ENCODE measurements at places on chromosomes 3 and 15.

DNA sequence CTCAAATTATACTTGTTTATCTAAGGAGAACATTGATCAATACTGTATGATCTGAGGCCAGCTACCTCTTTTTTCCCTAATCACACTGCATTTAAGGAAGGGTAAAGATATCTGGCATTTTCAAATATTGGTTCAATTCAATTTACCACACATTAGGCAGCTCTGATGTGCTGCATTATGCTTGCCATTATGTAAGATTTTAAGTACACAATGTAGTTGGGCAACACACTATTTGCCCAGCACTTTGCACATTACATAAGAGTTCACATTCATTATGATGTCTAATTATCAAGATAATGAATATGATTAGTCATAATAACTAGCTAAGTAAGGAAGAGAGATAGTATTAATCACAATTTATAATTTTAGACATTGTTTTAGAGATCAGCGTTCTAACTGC lies 196.3 kb downstream of the BCHE start:
- no peak for DNase-seq

DNA sequence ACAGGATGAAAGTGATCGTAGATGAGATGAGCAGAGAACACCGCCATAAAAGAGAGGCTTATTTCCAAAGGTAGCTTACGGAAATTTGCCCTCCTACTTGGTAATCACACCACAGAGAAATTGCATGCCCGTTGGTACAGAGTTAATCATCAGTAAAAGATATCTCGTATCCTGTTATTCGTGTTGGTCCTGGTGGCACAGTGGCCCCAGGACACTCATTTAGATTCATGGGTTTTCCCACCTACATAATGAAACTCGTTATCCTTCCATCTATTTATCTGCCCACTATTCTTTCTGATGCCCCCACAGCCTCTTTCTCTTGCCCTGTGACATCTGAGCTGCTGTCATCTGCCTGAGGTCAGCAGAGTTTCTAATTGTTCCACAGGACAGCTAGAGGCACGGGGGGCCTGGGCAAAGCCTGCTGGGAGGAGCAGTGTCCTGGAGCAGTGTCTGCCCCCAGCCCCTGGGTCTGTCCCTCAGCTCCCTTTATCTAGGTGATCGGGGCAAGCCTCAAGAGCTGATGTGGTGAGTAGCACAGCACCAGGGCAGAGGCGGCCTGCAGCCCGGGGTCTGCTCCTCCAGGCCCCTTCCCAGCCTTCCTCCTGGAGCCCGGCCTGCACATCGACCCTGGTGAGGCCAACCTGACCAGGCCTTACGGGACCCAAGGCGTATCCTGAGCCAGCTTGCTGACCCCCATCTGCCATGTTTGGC lies 42.2 kb downstream of the PXYLP1 start:
- DNase-seq: no peak

GRCh38 chr3:126965526-126966080 lies 17.3 kb upstream of the PLXNA1 start:
- DNase-seq: no peak

DNA sequence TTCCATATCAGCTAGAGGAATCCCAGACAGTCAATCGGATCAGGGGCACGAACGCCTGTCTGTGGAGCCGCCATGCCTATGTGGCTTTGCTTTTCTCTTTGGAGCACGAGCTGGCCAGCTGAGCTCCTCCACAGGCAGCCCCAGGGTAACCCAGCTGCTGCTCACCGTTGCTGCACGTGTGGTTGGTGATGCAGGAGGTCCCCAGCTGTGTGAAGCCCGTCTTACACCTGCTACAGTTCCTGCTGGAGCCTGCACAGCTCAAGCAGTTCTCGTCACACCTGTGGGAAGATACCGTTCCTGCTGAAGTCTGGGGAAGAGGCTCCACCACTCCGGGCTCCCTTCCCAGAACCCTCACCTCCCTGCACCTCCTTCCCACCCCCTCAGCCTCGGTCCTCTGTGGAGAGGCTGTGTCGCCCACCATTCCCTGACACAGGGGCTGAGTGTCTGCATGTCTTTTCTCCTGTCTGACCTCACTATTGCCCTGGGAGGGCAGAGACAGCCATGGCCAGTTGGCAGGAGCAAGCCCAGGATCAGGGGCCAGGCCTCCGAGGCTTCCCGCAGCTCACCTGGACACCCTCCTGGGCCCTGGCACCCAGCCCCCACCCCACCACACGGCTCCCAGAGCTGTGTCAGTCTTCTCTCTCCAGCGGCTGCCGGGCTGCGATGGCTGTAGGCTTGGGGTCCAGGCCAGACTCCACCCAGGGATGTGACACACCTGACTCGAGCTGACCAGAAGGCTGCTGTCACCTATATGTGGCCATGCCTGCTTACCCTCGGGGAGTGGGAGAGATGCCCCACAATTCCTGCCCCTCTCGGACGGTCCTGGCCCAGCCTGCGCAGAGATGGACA lies 12.2 kb upstream of the SNRPA1 start:
- DNase-seq: no peak

- no peak for DNase-seq
These were observed 153.8 kb downstream of the RAP2B start for GRCh38 chr3:153315781-153316180.

- no peak for DNase-seq
These were observed 140.1 kb downstream of the ADAMTS17 start for GRCh38 chr15:100201376-100202280.

- no peak for DNase-seq
These were observed 9.6 kb downstream of the NEK11 start for GRCh38 chr3:131036200-131036816.

DNA sequence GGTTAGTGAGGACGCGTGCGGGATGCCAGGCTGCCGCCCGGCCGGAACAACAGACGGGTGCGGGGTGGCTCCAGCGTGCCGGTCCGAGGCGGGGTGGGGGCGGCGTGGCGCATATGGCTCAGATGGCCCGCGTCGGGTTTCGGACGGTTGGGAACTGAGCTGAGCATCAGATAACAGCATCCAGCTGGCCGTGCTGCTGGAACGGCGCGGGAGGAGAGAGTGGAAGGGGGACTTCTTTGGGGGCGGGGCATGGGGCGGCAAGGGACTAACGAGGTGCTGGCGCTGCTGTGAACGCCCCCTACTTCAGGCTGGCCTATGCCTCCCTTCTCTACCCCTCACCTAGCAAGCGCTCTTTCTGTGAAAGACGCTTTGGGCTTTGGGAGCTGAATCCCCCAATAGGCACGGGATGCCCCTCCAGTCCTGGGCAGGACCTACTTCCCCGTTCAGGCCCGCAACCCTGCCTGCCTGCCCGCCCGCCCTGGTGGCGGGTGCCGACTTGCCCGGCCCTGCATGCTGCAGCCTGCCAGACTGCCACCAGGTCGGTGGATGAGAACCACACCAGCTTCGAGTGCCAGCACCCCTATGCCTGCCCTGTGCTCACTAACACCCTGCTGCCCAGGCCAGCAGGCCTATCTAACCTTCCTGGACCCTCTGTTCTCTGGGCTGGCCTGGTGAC lies 542 bp downstream of the INKA1 start:
- peak; percentile 58 for DNase-seq

DNA sequence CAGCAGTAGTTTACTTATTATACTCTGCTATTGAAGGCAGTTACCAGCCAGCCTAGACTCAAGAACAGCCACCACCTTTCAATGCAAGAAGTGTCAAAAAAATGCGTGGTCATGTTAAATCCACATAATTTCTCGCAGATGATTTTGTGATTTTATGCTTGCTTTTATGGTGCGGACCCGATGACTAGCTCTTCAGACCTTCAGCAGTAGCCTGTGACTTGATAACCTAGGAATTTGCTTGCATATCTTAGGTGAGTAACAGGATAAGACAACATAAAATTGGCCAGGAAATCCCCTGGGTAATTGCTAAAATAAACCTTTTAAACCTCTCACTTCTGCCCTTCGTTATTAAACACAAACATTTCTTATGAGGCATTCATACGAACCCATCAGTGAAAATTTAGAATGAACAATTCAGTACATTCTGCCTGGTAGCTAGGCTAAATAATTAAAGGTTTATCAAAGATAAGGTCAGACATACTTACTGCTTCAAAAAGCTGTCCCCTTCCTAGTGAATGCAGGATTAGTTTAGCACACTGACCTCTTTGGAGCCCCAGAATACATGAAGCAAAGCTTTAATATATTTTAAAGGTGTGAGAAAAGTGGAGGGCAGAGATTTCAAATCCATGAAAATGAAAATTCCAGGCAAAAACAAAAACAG lies 798.8 kb downstream of the OTOL1 start:
- DNase-seq: no peak

- DNase-seq: no peak
These were observed 36.2 kb upstream of the CFAP161 start for GRCh38 chr15:81097890-81098280.

DNA sequence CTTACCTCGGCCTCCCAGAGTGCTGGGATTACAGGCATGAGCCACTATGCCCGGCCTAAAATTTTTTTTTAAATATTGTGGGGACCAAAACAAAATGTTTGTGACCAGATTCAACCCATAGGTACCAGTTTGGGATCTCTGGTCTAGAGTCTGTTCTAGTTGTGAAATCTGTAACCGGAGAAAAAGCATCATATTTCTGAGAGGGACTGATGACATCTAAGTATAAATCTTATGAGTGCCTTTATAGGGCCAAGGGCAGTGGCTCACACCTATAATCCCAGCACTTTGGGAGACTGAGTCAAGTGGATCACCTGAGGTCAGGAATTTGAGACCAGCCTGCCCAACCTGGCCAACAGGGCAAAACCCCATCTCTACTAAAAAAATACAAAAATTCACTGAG lies 14.1 kb upstream of the OSBPL11 start:
- DNase-seq: no peak

DNA sequence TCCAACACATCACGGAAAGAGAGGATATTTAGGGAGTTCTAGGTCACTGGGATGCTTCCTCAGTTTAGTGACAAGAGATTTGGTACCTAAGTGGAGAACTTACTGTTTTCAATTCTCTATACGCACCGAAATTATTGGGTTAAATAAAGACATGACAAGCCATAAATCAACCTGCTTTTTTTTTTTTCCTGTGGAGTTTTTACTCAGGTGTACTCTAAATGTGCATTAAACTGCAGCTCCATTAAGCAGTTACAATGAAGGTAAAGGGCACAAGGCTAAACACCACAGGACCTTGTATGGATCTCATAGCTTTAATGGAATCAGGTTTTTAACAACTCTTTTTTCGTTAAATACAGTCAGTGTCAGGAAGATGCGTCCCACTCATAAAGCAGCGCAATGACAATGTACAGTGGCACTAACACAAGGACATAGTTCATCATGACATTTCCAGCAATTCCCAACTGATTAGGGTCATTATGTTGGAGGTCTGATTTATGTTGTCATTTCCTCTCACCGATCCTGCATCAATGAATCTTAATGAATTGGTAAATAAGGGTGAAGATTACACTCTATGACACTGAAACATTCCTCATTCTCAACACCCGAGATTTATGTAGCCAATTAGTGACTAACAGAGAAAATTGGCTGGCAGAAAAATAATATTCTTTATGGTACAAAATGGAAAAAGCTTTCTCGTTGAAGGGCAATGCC lies 355.2 kb downstream of the FOXP1 start:
- DNase-seq: no peak

DNA sequence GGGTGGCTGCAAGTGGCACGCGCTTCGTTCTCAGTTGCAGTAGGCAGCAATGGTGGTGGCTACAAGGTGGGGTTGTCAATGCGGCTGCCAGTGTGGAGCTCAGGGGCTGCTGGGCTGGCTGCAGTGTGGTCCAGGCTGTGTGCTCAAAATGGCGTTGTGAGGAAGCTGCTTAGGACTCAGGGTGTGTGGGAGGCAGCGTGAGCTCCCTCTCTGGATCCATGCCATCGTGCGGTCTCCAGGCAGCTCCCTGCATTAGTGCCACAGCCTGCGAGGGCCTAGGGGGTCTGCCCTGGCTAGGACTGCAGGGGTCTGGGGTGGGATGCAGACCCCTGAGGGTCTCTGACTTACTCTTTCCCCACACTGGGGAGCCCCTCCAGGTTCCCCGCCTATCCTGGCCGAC lies 397.2 kb downstream of the OCA2 start:
- DNase-seq: no peak

GRCh38 chr3:66497985-66498671 lies 2.7 kb downstream of the LRIG1 start:
- no peak for DNase-seq

- DNase-seq: no peak
These were observed 15.7 kb upstream of the RPS27L start for GRCh38 chr15:63172851-63173451.

DNA sequence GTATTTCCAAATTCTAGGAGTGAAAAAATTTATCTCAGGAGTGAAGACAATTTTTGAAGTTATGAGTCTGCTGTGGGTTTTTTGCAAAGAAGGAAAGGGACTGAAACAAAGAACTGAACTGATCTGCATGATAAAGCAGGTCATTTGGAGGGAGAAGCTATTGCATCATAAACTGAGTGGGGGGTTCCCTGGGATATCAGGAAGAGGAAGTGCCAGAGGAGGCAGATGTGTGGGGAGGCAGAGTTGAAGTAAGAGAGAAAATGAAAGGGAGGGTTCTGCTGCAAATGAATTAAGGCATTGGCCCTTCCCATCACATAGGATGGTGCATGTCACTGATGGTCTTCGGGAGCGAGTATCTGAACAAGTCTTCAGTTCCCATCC lies 379.2 kb downstream of the VPS13C start:
- no peak for DNase-seq

- DNase-seq: no peak
These were observed 53.8 kb downstream of the CMSS1 start for GRCh38 chr3:99871231-99872045.

GRCh38 chr3:25648925-25649830 lies 15.5 kb downstream of the TOP2B start:
- no peak for DNase-seq

DNA sequence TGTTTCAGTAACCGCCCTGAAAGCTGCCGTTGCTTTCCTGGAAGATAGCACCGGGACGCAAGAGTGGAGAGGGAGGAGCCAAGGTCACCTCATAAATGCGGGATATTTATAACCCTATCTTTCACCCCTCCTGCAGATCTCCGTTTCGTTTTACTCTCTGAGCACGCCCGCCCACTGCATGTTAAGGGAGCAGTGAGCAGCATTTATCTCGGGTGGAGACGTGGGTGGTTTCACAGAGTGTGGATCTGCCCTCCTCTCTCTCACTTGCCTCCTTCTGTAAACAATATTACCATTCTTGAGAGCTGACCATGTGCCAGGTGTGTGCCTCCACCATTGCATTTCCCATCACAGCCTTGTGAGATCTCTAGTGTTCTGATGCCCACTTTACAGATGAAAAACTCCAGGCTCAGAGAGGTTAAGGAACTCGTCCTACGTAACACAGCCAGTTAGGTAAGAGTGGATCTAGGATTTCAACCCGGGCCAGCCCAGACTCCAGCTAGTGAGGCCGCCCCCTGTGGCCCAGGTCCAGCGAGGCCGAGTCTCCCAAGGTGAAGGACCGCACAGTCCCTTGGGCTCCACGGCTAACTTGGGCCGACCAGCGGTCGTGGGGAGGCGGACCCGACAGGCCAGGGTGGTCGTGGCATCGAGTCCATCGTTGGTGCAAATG lies 16.9 kb upstream of the SEMA4B start:
- peak; percentile 73 for DNase-seq
